ENCODE measurements at places on chromosomes 1 and 21.

GRCh38 chr1:182990413-182991144, 32.6 kb upstream of the LAMC1 start:
- DNase-seq: no peak

DNA sequence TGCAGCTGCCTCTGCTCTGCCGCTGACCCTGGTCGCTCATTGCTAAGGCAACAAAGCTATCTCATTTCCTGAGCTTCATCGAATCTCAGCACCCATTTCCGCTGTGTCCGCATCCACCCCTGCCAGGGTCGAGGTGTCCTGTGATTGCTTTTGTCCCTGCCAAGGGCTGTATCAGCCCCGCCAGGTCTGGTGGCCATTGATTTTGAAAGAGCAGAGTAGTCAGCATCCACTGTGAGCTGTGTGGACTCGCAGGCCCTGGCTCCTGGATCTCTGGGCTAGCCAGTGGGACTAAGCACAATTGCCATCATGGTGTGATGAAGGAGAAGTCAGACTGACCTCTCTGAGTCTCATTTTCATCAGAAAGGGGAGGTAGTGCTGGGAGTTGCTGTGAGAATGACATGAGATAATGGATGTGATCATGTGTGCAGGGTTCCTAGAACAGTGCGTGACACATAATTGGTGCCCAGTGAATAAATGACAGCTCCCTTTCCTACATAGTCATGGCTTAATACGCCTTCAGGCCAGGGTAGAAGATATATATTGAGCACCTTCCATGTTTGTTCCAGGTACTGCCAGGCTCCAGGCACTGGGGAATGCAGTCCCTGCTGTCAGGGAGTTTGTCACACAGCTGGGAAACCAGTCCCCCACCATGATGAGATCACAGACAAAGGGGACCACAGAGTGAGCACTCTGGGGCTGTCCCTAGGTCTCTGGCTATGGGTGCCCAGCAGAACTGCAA, 32.1 kb downstream of the NAV1 start:
- no peak for DNase-seq

DNA sequence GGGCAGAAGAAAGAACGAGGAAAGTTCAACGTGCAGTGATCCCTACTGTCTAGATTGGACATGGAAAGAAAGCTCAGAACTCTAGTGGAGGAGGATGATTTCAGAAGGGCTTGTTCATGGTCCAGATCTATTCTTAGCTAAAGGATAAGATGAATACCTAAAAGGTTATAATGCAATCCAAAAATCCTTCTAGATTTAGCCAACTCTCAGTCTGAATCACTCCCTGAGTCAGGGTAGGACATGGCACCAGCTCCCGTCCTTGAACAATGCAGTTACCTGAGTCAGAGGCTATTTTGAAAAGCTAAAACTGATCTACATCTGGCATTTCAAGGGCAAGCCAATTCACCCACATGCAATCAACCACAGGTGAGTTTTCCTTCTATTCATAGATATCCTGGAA, 38.8 kb upstream of the HIVEP3 start:
- DNase-seq: no peak

DNA sequence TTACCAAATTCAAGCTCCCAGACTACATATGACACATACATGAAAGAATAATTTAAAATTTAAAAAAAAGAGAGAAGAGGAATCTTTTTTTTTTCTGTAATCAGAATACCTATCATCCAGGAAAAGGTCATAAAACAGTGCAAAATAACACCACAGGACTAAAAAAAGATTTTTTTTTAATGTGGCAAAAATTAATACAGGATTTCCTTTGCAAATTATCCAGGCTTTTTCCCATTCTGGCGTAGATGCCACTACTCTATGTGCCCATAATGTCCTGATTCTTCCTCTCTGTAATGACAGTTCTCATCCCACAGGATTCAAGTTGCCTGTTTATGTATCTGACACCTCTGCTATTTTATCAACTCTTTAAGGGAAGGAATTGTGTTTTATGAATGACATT, 429.6 kb downstream of the SMYD3 start:
- no peak for DNase-seq

GRCh38 chr1:40151457-40152079, 9.6 kb upstream of the RLF start:
- no peak for DNase-seq

GRCh38 chr1:154353966-154354365, 28.6 kb downstream of the ATP8B2 start:
- DNase-seq: no peak

DNA sequence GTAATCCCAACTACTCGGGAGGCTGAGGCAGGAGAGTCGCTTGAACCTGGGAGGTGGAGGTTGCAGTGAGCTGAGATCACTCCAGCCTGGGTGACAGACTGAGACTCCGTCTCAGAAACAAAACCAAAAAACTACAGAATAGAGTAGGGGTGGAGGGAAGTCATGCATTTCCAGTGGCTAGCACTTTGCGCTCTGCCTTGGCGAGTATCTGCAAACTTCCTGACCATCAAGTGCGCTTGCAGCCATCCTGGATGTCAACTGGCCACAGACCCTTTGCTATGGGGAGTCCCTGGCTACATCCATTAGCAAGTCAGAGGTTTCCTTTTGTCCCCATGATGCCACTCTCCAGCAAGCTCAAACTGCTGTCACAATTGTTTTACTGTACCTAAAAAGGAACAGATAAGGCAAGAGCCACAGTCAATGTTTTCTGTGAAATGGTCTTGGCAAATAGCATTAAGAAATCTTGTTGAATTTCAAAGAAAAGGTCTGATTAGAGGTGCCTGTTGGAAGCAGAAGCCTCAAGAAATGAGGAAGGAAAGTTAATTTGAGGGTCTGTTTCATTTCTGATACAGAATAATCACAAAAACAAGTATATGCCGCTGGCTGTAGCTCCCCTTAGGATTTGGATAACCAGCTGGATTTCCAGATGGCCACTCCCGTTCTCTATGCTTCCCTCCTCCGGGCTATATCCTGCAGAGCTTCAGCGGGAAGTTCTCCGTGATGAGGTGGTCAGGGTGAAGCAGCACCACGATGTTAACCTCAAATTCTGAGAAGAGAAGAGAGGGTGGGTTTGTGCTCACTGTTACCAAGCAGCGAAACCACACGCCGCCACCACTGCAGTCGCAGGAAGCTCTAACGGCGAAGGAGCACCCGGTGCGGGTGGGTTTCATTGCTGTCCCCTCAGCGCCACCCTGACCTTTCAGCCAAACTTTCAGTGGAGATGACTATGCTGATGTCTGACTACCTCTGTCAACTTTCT, 42.0 kb downstream of the VPS26C start:
- peak; percentile 40 for DNase-seq

GRCh38 chr1:203528063-203528462, 34.1 kb downstream of the OPTC start:
- no peak for DNase-seq
